MG63 (cell line): ENCODE measurements at places on chromosomes 4 and X. TPM values are rescaled to one million over a fixed set of nuclear protein-coding genes. Genes with fewer than 3 reads are reported as not detected.
A peak's percentile ranks its signal among the peaks of the same experiment; 100 is the strongest.

The ATP2B3 gene
- total RNA-seq = 0.13 TPM in 1 of 2 replicates, not detected in the other

DNA sequence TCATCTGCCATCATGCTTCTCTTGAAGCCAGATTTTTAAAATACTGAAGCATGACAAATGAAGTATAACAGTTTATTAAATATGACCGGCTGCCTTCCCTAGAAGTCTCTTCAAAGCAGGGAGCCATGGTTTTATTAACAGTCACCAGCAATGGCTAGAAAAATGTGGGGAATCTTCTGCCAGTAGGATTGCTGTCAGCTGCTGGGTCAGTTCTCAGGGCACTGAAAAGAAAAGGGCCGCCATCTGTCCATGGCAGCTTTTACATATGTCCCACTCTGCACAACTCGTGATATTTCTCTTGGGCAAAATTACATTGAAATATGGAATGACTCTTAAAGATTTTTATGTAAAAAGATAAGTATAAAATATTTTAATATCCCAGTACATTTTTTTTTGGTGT lies 2.8 kb downstream of the CCNG2 start:
- no peak for DNase-seq

GRCh38 chr4:102610007-102610406 lies 108.8 kb downstream of the NFKB1 start:
- no peak for DNase-seq

GRCh38 chrX:36787752-36788151 lies 220.4 kb upstream of the FAM47C start:
- DNase-seq = no peak

GRCh38 chrX:78614264-78614663 lies 44.9 kb downstream of the RTL3 start:
- no peak for DNase-seq

The RRH gene
- total RNA-seq = not detected in 2 replicates

- DNase-seq = peak; percentile 89
Observed at GRCh38 chr4:82380344-82380743, 6.6 kb upstream of the HNRNPD start.

The FRMPD4 gene
- 0.66 and 1.4 TPM in 2 replicates for total RNA-seq

GRCh38 chr4:87120411-87121162 lies 99.8 kb downstream of the KLHL8 start:
- no peak for DNase-seq

- DNase-seq = no peak
Observed at GRCh38 chrX:38375891-38376290, 23.5 kb downstream of the OTC start.

GRCh38 chr4:79964400-79965211 lies 108.4 kb downstream of the ANTXR2 start:
- DNase-seq = no peak

The APLN gene
- 1.4 and 7.2 TPM in 2 replicates for total RNA-seq

DNA sequence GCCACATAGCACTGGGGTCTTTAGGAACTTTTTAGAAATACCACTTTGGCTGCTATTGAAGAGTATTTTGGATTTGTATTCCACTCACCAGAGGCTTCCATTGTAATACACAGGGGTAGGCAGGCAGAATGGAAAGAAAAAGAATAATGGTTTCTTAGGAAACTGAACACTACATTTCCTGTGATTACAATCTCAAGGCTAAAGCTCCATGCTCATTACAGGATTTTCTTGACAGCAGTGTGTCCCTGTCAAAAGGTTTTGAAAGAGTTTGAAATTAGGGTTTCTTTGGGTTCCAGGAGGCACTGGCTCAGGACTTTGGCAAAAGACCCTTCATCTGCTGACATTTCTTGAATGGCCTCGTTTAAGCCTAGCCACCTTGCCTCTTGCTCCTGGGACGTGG lies 74.8 kb upstream of the STIM2 start:
- no peak for DNase-seq

The EDNRA gene
- total RNA-seq = 0.16 TPM in 1 of 2 replicates, not detected in the other

The CLNK gene
- not detected in 2 replicates for total RNA-seq

- peak; percentile 12 for DNase-seq
Observed at GRCh38 chrX:155048977-155049619, 21.8 kb downstream of the CMC4 start.

GRCh38 chr4:128287141-128287870 lies at the start of gene PGRMC2:
Gene PGRMC2 (minus strand): TSS chr4:128287813. CDS start chr4:128287790, 23 bp downstream.
- peak; percentile 51 for DNase-seq

DNA sequence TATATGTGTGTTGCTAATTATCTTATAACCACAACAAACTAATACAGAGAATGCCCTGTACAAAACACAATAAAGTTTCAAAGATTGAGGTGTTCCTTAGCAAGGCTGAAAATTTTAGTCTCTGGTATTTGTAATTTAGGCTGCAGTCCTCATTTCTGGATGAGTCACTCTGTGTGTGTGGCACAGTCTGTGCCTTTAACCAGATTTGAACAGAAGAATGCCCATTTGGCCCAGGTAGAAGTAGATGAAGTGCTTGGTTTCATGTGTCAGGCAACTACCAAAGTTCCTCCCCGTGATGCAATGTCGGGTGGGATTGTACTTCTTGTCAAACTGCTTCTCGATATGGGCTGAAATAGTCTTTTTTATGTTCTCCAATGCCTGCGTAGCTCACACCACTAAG lies 91.6 kb upstream of the H2AZ1 start:
- DNase-seq = no peak

DNA sequence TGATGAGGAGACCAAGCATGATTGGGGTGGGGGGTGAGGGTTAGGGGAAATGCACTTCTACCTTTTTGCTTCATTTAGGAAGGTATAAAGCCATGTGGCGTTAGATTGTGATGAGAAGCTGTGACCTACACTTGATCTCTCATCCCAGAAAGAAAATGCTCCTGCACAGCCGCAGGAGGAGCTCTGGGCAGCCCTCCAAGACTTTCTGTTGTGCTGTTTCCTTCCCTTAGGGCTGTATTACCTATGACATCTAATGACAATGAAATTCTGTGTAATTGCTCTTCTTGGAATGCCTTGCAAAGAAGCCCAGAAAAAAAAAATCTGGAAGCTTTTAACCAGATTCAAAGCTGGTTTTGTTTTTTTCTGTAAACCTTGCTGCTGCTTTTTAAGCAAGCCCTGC lies 13.4 kb downstream of the PRPS2 start:
- DNase-seq = no peak

The ADRA2C gene
- total RNA-seq = 2.3 and 7.8 TPM in 2 replicates

DNA sequence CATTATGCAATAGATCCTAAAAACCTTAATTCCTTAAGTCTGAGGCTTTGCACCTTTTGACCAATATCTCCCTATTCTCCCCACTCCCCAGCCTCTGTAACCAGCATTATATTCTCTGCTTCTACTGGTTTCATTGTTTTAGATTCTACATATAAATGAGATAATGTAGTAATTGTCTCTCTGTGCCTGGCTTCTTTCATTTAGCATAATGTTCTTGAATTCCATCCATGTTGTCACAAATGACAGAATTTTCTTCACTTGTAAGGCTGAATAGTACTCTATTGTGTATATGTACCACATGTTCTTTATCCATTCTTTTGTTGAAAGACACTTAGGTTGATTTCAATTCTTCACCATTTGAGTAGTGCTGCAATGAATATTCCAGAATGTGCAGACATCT lies 66.0 kb downstream of the MAGEC1 start:
- DNase-seq = no peak

The CRLF2 gene
- total RNA-seq = 0.59 and 1.7 TPM in 2 replicates

The HSFX1 gene
- total RNA-seq = not detected in 2 replicates

The CXorf49 gene
- total RNA-seq = not detected in 2 replicates

DNA sequence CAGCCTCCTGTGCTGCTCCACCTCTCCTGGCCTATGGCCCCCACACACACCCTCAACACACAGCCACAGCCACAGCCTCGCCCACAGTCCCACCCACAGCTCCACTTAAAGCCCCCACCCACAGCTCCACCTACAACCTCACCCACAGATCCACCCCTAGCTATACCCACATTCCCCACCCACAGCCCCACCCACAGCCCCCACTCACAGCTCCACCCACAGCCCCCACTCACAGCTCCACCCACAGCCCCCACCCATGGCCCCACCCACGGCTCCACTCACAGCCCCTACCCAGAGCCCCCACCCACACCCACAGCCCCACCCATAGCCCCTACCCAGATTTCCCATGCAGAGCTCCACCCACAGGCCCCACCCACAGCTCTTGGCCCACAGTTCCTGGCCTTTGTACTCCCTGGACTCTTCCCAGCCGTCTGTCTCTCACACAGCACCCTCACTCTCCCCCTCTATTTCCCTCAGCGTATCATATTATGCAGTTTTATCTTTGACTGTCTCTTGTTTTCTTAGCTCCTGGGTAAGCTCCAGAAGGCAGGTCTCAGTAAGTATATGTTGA lies 322.5 kb downstream of the EVC2 start:
- no peak for DNase-seq

GRCh38 chr4:40247350-40247749 lies 50.5 kb downstream of the RHOH start:
- DNase-seq = no peak

The TKTL2 gene
- not detected in 2 replicates for total RNA-seq

DNA sequence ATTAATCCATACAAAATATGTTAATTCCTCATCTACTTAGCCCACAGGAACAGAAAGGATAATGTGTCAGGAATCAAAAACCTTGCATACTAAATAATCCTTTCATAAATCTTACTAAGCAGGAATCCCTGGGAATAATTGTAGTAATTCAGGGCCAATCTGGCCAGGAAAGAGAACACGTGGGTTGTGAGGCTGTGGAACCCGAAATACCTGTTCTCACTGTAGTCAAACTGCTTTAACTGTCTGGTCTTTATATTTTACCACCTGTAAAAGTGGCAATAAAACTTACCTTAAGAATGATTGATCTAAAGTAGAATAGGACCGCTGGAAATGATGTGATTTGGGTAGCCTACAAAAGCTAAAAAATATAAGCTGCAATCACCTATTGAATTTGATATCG lies 1620.9 kb downstream of the STIM2 start:
- no peak for DNase-seq

DNA sequence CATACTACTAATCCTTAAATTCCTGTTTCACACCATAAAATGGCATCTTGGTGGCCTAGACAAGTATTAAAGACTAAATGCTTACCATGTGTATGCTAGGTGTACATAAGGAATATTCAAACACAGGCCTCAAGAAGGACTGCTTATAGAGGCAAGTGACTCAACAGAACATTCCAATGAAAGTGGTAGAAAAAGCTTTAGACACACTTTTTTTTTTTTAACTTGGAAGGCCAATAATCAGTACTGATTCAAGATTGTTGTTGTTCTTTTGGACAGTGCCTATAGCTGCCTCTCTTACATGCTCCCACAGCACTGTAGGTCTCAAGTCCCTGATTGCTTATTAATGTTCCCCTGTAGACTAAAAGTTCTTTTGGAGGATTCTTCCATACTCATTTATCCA lies 77.6 kb downstream of the FBXL5 start:
- no peak for DNase-seq

The TCEAL5 gene
- total RNA-seq = not detected in 2 replicates

DNA sequence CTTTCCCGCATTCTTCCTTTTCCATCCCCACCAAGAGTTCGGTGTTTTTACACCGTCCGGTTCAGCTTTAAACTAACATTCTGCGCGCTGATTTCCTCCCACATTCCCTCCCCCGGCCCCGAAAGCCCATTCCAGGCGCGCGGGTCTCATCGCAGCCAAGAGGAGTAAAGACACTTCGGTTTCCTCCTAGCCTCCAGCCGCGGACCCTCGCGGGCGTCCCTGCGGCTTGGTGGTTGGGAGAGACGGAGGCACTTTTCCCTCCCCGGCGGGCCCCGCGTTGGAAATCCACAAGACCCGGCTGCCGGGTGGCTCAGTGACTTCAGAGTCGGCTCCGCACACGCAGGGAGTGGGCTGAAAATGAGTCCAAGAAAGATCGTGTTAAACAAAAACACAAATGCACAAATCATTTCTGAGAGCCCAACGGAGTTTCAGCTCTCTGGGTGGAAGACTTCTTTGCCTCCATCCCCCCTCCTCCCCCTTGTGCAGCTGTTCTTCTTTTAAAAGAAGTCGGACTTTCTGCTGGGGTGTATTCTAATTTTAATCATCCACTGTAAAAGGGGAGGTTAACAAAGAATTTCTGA lies 2.0 kb upstream of the ARX start:
- DNase-seq = no peak

The CWH43 gene
- not detected in 2 replicates for total RNA-seq

GRCh38 chr4:3463556-3464348 lies 646 bp downstream of the DOK7 start:
- DNase-seq = no peak

DNA sequence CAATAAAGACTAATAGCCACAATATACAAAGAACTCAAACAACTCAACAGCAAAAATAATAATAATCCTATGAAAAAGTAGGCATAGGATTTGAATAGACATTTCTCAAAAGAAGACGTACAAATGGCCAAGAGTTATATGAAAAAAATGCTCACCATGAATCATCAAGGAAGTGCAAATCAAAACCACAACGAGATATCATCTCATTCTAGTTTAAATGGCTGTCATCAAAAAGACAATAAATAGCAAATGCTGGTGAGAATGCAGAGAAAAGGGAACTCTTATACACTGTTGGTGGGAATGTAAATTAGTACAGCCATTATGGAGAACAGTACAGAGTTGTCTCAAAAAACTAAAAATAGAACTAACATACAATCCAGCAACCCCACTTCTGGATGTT lies 18.8 kb downstream of the TLR6 start:
- DNase-seq = no peak

The NWD2 gene
- not detected in 2 replicates for total RNA-seq

The CACNA1F gene
- not detected in 2 replicates for total RNA-seq

The CLDN34 gene
- not detected in 2 replicates for total RNA-seq

The MAGEB1 gene
- total RNA-seq = not detected in 2 replicates

GRCh38 chr4:110877778-110878370 lies 255.0 kb upstream of the PITX2 start:
- DNase-seq = no peak

DNA sequence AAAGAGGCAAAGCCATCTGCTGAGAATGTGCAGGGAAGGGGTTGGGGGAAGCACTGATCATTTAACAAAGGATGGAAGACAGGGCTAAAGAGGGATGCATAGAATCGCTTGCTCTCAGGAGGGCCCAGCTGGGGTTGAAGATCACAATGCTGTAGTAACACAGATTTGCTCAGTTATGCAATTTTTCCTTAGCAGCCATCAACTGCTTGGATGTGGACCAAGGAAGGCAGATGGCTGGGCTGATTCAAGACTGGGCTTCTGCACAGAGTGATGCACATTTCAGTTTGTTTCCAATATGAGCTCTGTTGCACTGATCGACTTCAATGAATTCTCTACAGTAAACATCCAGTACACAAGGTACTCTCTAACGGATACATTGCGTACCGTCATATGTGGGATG lies 127.8 kb upstream of the TBL1X start:
- DNase-seq = peak; percentile 56
